ENCODE measurements at places on chromosomes 12 and 14.

DNA sequence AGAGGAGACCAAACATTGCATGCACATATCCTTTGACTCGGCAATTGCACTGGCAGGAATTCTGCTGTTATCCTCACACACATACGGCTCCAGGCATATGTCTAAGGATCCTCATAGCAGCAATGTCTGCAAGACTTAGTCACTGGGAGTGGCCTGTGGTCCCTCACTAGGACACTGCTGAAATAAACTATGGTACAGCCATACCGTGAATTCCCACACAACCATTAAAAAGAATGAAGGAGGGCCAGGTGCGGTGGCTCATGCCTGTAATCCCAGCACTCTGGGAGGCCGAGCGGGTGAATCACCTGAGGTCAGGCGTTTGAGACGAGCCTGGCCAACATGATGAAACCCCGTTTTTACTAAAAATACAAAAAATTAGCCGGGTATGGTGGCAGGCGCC is 105.1 kb downstream of the ZFP36L1 start:
- no peak for DNase-seq

- DNase-seq, result no peak
Measured at GRCh38 chr14:73272393-73272792, 35.1 kb downstream of the PAPLN start.

DNA sequence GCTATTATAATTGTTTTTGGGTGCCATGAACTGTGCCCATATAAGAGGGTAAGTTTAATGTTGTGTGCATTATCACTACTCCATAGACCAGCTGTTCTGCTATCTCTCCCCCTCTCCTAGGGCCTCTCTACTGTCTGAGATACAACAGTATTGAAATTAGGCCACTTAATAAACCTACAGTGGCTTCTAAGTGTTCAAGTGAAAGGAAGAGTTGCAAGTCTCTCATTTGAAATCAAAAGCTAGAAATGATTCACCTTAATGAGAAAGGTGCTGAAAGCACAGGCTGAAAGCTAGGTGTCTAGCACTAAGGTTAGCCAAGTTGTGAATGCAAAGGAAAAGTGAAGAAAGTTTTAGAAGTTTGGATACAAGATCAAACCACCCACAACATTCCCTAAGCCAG is 168.0 kb downstream of the SLC16A7 start:
- no peak for DNase-seq

GRCh38 chr14:92247341-92247740 is 75.6 kb upstream of the SLC24A4 start:
- DNase-seq, result no peak

GRCh38 chr14:61452452-61452851 is 131.1 kb downstream of the PRKCH start:
- no peak for DNase-seq

- DNase-seq, result no peak
Measured at GRCh38 chr12:6465467-6466183, 4.9 kb downstream of the VAMP1 start.

DNA sequence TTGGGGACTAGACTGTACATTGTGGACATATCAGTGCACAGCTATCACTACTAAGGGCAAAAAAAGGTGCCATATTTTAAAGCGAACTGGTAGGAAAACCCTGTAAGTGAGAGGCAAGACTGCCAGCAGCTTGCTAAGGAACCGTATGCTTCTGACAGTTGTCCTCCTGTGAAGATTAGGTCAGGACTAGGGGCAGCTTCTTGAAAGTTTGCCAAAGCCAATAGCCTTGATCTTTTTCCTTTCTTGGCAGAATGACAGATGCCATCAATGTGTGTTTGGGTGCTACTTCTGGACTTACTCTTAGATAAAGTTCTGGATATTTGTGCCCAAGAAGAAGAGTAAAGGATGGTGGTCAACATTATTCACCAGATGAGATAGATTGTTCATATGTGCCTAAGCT is 7.4 kb downstream of the DAAM1 start:
- DNase-seq, result no peak

- DNase-seq, result no peak
Measured at GRCh38 chr12:614411-614970, 48.8 kb downstream of the NINJ2 start.

All from activated T-helper 1 cell treated with anti-CD3 and anti-CD28 coated beads, Interleukin-2, amount 50 U/mL, for 16 hours (primary cell).